ENCODE measurements at places on chromosomes 11 and 22. TPM values are rescaled to one million over a fixed set of nuclear protein-coding genes. Genes with fewer than 3 reads are reported as not detected.

The MRGPRE gene
- not detected for total RNA-seq

The UEVLD gene
- 11.1 TPM for total RNA-seq

DNA sequence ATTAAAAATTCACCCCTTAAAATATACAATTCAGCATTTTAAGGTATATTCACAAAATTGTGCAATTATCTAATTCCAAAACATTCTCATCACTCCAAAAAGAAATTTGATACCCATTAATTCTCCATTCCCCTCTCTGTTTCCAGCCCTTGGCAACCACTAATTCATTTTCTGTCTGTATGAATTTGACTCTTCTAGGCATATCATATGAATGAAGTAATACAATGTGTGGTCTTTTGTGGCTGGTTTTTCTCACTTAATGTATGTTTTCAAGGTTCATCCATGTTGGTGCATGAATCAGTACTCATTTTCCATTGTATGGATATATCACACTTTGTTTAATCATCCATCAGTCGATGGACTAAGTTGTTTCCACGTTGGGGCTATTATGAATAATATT is 29.0 kb upstream of the ACCSL start:
- DNase-seq: no peak

- no peak for DNase-seq
These were observed 4.5 kb downstream of the FHIP1B start for GRCh38 chr11:6229911-6230310.

The CCDC15 gene
- 6.1 TPM for total RNA-seq

GRCh38 chr11:115941481-115941993 is 437.3 kb upstream of the CADM1 start:
- no peak for DNase-seq

DNA sequence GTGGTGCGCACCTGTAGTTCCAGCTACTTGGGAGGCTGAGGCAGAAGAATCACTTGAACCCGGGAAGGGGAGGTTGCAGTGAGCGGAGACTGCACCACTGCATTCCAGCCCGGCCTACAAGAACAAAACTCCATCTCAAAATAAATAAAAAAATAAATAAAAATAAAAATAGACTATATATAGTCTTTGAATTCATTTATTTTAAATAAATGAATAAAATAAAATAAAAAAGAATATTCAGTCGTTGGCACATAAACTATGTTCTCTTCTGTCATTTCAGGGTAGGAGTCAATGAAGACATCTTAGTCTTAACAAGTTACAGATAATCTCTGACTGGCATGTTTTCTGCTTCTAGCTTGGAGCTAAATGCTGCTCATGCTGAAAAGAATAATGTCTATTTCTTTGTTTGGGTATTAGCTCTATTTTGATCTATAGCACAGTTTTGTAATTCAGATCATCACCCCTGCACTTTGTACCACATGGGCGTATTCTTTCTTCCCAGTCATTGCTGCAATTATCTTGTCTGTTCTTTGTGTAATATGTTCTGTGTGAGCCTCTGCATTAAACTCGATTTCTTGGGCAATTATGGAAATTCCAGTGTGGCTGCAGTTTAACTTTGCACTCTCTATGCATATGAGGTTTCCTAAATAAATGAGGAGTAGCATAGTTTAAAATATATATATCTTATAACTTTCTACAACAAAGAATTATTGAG is 1.4 kb upstream of the MS4A14 start:
- DNase-seq: no peak

GRCh38 chr11:10893714-10894151 is 35.9 kb upstream of the ZBED5 start:
- DNase-seq: no peak

- DNase-seq: no peak
These were observed 832 bp upstream of the NAP1L4 start for GRCh38 chr11:2992997-2993325.

All from neural crest cell (in vitro differentiated cells).